ENCODE measurements at places on chromosomes 3 and 15.

DNA sequence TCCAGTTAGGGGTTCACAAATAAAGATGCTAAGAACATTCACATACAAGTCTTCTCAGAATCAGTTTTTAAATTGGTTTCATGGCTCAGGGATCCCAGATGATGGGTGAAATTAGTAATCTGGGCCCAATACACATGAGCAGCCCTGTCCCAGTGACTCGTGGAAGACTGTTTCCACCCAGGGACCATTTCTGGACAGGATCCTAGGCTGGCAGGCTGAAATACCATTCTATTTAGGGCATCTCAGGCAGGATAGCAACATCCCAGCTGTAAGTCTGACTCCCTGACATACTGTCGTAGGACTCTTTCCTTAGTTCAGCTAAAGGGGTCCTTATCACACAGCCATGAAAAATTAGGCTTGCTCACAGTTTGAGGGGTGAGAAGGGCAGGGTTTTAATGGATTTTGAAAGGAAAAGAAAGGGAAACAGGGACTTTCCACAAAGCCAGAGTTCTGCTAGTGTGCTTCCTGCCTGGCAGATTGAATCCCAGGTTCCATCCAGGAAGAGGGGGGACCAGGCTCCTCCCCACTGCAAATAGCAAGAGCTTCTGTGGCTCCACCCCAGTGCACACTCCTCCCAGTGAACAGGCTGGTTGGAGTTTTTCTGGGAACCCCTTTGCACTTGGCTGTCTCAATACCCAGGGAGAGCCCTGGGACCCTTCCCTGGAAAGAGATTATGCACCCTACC lies 41.3 kb upstream of the LYZL4 start:
- no peak for DNase-seq

DNA sequence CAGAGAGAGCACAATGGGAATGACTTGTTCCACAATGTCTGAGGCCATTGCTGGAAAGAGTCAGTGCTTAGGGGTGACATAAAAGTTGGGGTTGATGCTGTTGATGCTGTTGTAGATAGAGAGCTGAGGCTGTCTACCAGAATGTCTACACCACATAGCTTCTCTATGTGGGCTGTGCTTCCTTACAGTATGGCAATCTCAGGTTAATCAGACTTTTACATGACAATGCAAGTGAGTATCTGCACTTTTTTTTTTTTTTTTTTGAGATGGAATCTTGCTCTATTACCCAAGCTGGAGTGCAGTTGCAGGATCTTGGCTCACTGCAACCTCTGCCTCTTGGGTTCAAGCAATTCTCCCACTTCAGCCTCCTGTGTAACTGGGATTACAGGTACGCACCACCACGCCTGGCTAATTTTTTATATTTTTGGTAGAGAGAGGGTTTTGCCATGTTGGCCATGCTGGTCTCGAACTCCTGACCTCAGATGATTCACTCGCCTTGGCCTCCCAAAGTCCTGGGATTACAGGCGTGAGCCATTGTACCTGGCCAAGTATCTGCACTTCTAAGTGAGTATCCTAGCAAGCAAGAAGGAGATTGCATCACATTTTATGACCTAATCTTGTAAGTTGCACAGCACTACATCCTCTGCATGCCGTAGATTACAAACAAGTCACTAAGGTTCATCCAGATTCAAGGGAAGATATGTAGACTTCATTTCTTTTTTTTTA lies 28.7 kb downstream of the DLEC1 start:
- no peak for DNase-seq

DNA sequence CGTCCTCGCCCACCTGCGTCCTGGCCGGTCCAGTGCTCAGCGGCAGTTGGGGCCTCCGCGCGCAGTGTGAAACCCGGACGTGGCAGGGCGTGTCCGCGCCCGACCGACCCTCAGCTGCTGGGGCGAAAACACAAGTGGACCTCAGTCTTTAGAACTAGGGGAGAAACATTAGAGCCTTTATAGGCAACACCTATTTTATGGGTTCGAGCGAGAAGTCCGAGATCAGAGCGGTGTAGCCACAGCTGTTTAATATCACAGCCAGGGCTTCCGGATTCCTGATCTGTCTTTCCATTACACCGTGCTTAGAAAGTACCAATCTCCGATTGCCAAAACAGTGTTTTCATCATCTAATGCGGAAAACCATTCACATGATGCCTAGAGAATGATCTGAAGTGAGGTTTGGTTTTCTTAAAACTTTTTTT lies 506 bp downstream of the RAD51 start:
- no peak for DNase-seq

GRCh38 chr3:176430244-176431037 lies 766.8 kb downstream of the TBL1XR1 start:
- peak; percentile 65 for DNase-seq

DNA sequence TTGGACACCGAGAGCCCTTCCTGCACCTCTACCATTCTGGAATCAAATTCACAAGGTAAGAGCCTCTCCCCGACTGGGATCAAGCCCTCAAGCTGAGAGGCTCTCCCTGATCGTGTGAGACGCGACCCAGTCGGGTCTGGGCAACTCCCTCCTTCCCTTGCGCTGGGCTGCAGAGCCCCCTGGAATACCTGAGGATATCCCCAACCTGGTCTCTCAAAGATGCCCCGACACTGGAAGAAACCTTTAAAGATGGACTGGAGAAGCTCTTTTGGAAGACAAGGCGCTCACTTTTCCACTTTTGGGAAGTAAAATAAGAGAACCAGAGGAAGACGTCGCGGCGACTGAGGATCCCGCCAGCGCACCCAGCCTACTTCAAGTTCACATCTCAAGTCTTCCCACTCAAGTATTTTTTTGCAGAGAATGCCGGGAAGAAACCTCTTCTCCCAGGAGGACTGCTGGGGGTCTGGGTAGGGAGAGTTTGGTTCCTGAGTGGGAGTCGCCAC lies 33.8 kb downstream of the ZIC4 start:
- DNase-seq: no peak

Data from RKO (cell line).